ENCODE measurements at places on chromosomes 12 and 14.

GRCh38 chr12:54075974-54076373, 22.3 kb downstream of the HOXC4 start:
- DNase-seq = no peak

DNA sequence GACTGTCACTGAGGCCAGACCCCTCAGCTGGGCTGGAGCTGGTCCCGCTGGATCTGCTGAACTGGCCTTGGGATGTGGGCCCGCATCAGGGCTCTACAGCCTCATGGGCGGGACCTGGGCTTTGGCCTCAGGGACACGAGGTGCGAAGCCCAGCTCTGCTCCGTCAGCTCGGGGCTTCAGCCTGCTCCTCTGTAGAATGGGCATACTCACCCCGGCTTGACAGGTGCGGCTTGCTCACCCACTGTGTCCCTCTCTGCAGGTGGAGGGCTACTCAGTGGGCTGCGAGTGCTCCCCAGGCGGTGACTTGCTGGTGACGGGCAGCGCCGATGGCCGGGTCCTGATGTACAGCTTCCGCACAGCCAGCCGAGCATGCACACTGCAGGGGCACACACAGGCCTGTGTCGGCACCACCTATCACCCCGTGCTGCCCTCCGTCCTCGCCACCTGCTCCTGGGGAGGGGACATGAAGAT, 57.6 kb downstream of the BEGAIN start:
- DNase-seq = no peak

DNA sequence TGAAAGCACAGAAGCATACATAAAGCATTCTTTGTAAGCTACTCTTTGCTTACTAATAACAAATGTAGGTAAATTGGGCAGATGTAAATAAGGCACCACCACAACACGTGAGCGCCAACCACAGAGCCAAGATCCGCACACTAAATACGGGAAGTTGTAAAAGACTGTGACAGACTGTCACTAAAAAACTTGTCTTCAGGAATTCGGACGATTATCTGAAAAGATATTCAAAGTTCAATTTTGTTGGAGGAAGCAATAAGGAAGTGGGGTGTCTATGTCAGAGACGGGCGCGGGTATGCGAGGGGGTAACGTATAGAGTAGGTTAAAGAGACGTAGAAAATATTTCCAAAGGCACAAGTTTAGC, 1.5 kb upstream of the HSP90B1 start:
- peak; percentile 25 for DNase-seq

GRCh38 chr12:77323788-77324415, 258.5 kb upstream of the E2F7 start:
- no peak for DNase-seq

All from stimulated activated CD8-positive, alpha-beta memory T cell treated with anti-CD3 and anti-CD28 coated beads, Interleukin-7, amount 100 ng/mL, for 1 hour (primary cell).